ENCODE measurements at places on chromosomes 1 and 21.
A peak's percentile ranks its signal among the peaks of the same experiment; 100 is the strongest.

DNA sequence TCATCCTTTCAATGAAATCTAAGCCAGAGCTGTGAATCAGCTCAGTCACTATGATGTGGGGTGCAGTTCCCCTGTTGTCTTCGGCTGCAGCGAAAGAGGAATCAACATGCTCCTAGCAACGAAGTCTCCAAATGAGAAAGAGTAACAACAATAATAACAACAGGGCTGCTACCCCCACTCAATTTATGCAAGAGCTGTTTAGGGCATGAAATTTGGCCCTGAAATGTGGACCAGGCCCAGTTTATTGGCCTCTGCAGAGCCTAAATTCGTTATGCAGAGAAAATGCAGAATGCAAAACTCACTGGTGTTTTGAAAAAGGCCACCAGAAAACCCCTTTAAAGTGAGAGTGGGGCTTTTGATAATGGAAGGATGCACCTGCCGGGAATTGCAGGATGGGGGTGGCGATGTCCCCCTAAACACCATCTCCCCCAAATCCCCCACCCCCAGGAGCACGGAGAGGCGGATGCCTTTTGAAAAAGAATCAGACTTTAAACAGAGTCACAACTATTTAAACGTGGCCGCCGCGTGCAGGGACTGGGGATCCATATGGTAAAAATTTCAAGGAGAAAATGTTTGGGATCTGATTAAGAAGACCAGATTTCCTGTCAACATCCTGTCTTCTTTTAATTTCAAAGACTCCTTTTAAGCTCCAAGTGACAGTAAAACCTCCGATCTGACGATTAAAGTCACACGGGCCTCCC lies 1.9 kb downstream of the RUNX3 start:
- H3K36me3 ChIP-seq: no peaks in the 10 kb centered on the region
- H3K4me1 ChIP-seq: peaks cover 43% of the 10 kb centered on the region
- H3K4me3 ChIP-seq: peak overlapping the region; percentile 63
- DNase-seq: peak; percentile 33
- peaks cover 88% of the 10 kb centered on the region for H3K27me3 ChIP-seq

DNA sequence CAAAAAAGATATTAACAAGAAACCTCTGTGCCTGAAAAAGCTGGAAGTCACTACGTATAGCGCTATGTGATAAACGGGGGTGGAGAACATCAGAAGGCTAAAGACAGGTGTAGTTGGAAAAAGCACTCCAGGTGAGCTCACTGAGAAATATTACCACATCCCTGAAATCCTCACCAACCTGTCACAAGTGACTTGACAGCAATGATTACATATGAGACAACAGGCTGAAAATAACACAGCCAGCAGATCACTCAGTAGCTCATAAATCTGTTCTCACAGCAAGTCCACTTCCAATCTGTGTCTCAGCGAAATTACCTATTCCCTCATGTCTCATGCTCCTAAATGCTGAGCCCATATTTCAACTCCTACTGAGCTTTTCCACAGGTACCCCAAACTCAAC lies 120.5 kb downstream of the UBR4 start:
- no peak overlapping the region for H3K27ac ChIP-seq
- H3K4me3 ChIP-seq: no peak overlapping the region

GRCh38 chr1:93750955-93751354 lies 69.3 kb upstream of the BCAR3 start:
- no peak for DNase-seq
- no peaks in the 10 kb centered on the region for H3K4me1 ChIP-seq
- no peak overlapping the region for H3K4me3 ChIP-seq
- H3K36me3 ChIP-seq: no peaks in the 10 kb centered on the region
- no peak overlapping the region for H3K27ac ChIP-seq

DNA sequence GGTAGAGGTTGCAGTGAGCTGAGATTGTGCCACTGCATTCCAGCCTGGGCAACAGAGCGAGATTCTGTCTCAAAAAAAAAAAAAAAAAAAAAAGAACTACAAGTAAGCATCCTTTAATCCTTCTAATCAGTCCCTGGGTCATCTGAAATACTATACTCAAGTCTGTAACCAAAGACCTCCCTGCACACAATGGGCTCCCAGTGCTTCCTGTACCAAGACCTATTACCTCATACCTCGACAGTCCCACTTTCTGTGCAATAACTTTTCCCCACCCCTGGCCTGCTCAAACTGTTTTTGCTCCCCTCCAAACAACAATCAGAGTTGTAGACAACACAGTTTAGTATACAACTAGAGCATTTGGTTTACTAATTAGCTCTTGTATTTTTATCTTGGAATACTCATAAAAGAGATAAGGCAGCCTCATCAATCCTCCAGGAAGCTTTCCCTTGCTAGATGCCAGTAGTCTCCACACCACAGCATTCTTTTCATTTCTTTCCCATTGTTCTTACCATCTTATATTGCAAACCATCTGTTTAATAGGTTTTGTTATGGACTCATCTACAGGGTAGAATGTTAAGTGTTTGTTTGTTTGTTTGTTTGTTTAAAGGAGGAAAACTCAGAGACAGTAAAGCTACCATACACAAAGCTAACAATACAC lies 19.2 kb upstream of the RLF start:
- peak; percentile 7 for DNase-seq
- H3K4me3 ChIP-seq: no peak overlapping the region
- peaks cover 9% of the 10 kb centered on the region for H3K27me3 ChIP-seq

DNA sequence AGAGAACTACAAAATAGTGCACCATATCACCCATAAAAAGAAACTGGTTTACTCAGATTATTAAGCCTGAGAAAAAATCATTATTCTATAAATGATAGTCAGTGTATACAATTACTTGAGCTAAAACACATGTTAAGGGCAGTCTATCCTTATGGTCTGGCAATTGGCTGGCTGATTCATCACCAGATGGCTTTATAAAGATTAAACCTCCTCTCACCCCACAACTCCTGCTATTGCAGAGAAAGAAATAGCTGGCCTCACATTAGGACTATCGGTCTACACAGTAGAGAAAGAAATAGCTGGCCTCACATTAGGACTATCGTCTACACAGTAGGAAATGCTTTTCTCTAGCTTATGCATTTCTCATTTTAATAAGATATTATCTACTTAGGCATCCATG lies 21.2 kb downstream of the CEP170 start:
- peaks cover 13% of the 10 kb centered on the region for H3K36me3 ChIP-seq
- no peak for DNase-seq
- no peak overlapping the region for H3K27ac ChIP-seq
- H3K4me1 ChIP-seq: peaks cover 21% of the 10 kb centered on the region
- no peak overlapping the region for H3K4me3 ChIP-seq
- no peaks in the 10 kb centered on the region for H3K27me3 ChIP-seq

DNA sequence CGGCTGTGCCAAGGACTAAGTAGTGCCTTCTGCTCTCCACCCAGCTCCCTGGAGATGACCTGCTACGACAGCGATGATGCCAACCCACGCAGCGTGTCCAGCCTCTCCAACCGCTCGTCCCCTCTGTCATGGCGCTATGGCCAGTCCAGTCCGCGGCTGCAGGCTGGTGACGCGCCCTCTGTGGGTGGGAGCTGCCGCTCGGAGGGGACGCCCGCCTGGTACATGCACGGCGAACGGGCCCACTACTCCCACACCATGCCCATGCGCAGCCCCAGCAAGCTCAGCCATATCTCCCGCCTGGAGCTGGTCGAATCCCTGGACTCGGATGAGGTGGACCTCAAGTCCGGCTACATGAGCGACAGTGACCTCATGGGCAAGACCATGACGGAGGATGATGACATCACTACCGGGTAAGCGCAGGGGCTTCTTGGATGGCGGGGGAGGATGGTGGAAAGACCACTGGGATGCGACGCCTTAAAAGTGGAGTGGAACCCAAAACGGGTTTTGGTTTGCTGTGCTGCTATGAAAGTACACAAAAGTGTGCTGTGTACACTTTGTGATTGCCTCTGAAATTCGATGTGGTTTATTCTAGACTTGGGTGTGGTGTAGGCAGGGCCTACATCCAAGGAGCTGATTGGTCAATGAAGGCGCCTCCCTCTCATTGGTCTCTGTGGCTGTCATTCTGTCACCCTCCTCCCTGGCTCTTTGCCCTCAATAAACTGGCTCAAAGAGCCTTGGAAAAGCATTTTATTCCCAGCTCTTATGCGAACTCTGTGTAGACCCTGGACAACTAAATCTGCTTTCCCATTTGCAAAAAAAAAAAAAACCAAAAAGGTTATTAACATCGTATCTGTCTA lies 110.4 kb upstream of the IPO9 start:
- H3K36me3 ChIP-seq: no peaks in the 10 kb centered on the region
- H3K27ac ChIP-seq: no peak overlapping the region
- no peaks in the 10 kb centered on the region for H3K27me3 ChIP-seq
- no peak overlapping the region for H3K4me3 ChIP-seq

GRCh38 chr1:157090196-157090647 lies 9.4 kb downstream of the ETV3L start:
- no peak overlapping the region for H3K27ac ChIP-seq
- H3K4me1 ChIP-seq: peaks cover 22% of the 10 kb centered on the region
- H3K36me3 ChIP-seq: no peaks in the 10 kb centered on the region
- peak; percentile 96 for DNase-seq
- H3K4me3 ChIP-seq: no peak overlapping the region
- H3K27me3 ChIP-seq: no peaks in the 10 kb centered on the region

GRCh38 chr1:164579381-164579780 lies 20.4 kb downstream of the PBX1 start:
- peaks cover 67% of the 10 kb centered on the region for H3K4me1 ChIP-seq
- H3K27me3 ChIP-seq: no peaks in the 10 kb centered on the region
- no peaks in the 10 kb centered on the region for H3K36me3 ChIP-seq
- peak overlapping the region; percentile 54 for H3K4me3 ChIP-seq
- no peak for DNase-seq

DNA sequence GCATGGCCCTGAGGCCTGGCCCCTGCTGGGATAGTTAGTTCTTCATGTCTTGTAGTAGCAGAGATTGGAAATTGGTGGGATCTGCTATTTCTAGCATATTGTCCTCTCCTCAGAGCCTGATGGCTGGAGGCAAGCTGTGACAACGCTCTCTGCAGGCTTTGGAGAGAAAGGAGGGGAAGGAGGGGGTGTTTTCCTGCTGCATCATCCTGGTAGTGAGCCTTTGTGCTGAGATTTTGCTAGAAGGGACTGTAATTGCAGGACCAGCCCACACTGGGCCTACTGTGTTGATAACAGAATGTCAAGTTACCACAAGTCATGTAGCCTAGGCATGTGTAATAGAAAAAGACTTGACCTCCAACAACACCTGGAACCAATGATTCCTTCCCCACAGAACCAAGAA lies 351.0 kb downstream of the SIPA1L2 start:
- no peaks in the 10 kb centered on the region for H3K27me3 ChIP-seq
- no peak for DNase-seq
- no peaks in the 10 kb centered on the region for H3K36me3 ChIP-seq
- peaks cover 23% of the 10 kb centered on the region for H3K4me1 ChIP-seq
- H3K4me3 ChIP-seq: no peak overlapping the region
- H3K27ac ChIP-seq: no peak overlapping the region

GRCh38 chr1:6580593-6581409 lies 1.0 kb downstream of the ZBTB48 start:
- H3K4me3 ChIP-seq: peak overlapping the region; percentile 95
- H3K36me3 ChIP-seq: no peaks in the 10 kb centered on the region
- H3K4me1 ChIP-seq: peaks cover 13% of the 10 kb centered on the region
- H3K27ac ChIP-seq: 0 out of 2 replicates have a peak overlapping the region, but pooled peaks have one; percentile 19

DNA sequence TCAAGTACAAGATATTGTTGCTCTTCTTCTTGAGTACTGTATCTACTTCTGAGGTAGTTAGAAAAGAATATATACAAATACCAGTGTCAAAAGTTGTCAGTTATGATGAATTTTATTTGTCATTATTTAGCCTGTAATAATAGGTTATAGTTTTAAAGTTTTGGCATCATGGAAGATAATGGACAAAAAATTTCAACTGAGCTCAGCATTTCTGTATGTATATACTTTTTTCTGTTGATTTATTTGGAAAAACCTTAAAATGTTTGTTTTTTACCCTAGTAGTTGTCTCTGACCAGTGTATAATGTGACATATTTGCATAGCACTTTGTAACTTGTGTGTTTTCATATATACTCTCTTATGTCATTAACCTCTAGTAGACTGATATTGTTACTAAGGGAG lies 11.1 kb downstream of the SLC35A3 start:
- H3K36me3 ChIP-seq: no peaks in the 10 kb centered on the region
- no peaks in the 10 kb centered on the region for H3K4me1 ChIP-seq

DNA sequence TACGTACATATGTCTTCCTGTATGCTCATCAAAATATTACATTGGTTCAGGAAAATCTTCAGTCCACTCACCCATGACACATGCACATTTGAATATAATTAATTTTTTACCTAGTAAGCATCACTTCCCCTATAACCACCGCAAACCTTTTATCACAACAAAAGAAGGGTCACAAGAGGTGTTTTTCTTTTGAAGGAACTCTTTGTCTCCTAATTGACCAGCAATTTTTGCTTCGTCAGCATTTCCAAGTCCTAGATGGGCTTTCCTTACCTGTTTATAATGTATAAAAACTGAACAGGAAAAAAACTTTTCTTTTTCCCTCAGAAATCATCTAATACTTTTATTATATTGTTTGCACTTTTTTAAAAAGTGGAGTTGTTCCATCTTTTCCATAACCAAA lies 631.3 kb downstream of the PLA2G4A start:
- no peak overlapping the region for H3K4me3 ChIP-seq
- H3K4me1 ChIP-seq: no peaks in the 10 kb centered on the region
- no peak overlapping the region for H3K27ac ChIP-seq
- H3K36me3 ChIP-seq: 0 out of 2 replicates have a peak, but pooled peaks cover 5% of the 10 kb centered on the region
- no peaks in the 10 kb centered on the region for H3K27me3 ChIP-seq

DNA sequence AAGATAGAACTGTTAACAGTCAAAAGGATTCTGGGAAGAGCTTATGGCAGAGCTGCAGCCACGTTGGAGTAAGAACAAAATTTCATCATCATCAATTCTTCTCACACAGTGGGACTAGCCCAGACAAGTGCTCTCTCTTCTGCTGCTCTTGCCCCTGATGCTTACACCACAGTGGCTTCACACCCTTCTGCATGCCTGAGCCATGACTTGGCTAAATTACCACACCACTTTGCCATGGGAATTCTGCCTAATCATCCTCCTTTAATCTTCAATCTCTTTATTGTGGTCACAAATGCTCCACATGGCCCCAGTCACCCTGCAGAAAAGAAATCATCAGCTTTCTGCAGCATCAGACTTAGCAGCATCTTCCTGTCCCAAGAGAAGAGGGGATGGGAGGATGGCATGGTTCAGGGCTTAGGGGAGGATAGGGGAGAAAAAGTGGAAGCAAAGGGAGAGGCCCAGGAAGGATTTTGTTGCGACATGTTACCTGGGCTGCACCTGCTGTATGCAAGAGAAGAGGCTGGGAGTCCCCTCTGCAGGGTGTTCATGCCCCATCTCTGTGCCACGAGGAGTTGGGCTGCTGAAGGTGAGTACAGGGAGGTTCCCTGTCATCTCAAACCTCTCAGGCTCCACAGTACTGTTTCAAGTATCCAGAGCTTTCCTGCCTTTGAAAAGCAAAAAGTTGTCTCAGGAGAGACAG lies 9.0 kb upstream of the RPTN start:
- no peak overlapping the region for H3K27ac ChIP-seq
- DNase-seq: no peak
- H3K4me1 ChIP-seq: no peaks in the 10 kb centered on the region
- H3K27me3 ChIP-seq: no peaks in the 10 kb centered on the region

- no peak overlapping the region for H3K4me3 ChIP-seq
- H3K36me3 ChIP-seq: peaks cover 4% of the 10 kb centered on the region
- no peak overlapping the region for H3K27ac ChIP-seq
Measured at GRCh38 chr1:164637461-164638375, 78.7 kb downstream of the PBX1 start.

GRCh38 chr1:36115931-36116330 lies 9.1 kb downstream of the COL8A2 start:
- no peaks in the 10 kb centered on the region for H3K27me3 ChIP-seq
- H3K4me3 ChIP-seq: no peak overlapping the region
- H3K36me3 ChIP-seq: no peaks in the 10 kb centered on the region
- no peaks in the 10 kb centered on the region for H3K4me1 ChIP-seq
- DNase-seq: no peak
- no peak overlapping the region for H3K27ac ChIP-seq

Data from GM23338 (cell line).